Hepatic stellate cell (primary cell): ENCODE measurements at places on chromosomes 6 and 20.

DNA sequence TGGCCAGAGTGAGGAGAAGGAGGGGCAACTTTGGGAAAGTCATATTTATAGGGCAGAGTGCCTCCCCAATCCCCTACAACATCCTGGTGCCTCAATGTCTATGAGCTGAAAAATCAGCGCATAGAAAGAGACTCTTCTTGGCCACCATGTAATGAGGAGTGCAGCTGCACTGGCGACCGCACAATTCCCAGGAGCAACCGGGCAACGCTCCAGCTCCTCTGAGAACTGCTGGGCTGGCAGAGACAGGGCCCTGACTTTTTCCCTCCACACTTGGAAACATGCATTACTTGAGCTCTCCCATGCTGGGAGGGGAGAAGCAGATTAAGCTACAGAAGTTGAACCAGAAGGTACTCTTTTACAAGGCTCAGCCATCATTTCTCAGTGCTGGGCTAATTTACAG lies 31.4 kb upstream of the MARCKS start:
- DNase-seq: peak; percentile 20

DNA sequence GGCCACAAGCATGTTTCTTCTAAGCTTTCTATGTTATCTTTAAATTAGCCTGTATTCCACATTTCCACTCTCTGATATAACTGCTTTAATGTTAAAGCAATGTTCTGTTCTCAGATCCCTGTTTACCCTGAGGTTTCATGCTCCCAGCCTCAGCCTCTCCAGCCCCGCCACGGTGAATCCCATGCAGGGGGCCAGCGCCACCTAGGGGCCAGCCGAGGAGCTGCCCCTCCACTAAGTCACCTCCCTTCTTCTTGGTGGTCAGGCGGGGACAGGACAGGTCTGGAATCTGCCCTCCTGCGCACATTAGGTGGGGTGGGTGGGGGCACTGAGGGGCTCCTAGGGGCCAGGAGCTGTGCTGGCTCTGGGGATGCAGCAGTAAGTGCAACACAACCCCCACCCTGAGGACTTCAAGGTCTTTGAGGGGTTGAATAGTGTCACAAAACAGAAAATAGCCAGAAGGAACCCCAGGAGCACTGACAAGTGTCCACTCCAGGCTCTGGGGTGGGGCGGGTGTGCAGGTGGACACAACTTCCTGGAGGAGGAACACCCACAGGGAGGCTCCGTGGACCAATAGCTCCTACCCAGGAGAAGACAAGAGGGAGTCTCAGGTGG lies 61.6 kb downstream of the RAB44 start:
- DNase-seq: peak; percentile 94

- DNase-seq: no peak
These were observed 15.2 kb downstream of the TBX18 start for GRCh38 chr6:84749181-84749580.

DNA sequence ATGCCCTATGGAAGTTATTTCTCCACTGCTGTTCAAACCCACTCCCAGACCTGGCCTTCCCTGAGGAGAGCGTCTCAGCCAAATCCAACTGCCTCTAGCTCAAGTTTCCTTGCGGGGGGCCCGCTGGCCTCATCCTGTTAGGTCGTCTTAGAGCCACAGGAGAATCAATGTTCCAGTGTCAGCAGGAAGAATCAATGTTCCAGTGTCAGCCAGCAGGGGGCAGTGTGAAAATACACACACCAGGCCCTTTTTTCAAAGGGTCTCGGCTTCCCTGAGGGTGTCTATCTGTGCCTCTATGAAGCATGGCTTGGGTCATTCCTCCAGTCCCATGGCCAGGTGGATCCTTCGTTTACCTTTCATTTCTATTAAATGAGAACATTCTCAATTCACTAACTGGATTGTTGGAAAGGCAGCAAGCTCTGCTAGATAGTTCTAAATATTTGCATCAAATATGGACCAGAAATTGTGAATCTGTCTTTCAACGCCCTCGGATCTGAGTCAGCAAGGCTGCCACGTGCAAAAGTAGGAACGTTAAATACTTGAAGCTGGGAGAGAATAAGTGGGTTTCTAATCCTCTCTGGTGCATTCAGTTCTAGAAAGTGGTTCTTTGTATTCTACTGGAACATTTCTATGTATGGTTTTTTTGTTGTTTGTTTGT lies 19.2 kb downstream of the PRND start:
- DNase-seq: no peak

DNA sequence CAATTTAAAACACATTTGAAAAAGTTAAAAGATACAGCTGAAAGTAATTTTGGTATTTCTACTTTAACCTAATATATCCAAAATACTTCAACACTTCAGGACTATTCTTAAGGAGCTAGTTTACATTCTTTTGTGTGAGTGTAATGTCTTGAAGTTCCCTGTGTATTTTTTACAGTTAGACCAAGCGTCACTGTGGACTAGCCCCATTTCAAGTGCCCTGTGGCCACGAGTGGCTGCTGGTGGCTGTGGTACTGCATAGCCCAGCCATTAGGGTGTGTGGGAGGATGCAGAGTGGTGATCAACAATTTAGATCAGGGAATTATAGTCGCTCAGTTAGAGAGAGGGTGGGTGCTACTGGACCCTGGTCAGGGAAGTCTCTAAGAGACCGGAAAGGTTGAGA lies 869 bp upstream of the CST5 start:
- no peak for DNase-seq

DNA sequence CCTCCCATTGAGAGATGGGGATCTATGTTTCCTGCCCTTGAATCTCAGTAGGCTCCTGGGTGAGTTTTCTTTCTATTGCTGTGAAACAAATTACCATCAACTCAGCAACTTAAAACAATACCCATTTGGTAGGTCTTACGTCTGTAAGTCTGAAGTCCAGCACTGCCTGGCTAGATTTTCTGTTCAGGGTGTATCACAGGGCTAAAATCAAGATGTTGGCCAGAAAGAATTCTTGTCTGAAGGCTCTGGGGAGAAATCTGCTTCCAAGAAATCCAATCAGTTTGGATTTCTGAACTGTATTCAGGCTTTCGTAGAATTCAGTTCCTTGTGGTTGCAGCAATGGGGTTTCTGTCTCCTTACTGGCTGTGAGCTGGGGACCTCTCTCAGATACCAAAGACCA lies 99.6 kb upstream of the SLC24A3 start:
- DNase-seq: no peak

- DNase-seq: no peak
These were observed 19.2 kb downstream of the C6orf62 start for GRCh38 chr6:24699521-24700359.

- no peak for DNase-seq
These were observed 11.1 kb upstream of the EXOC2 start for GRCh38 chr6:704046-704445.
